ENCODE measurements at places on chromosomes 7 and 10.

- DNase-seq, result no peak
These were observed 688 bp downstream of the PTN start for GRCh38 chr7:137342828-137343261.

DNA sequence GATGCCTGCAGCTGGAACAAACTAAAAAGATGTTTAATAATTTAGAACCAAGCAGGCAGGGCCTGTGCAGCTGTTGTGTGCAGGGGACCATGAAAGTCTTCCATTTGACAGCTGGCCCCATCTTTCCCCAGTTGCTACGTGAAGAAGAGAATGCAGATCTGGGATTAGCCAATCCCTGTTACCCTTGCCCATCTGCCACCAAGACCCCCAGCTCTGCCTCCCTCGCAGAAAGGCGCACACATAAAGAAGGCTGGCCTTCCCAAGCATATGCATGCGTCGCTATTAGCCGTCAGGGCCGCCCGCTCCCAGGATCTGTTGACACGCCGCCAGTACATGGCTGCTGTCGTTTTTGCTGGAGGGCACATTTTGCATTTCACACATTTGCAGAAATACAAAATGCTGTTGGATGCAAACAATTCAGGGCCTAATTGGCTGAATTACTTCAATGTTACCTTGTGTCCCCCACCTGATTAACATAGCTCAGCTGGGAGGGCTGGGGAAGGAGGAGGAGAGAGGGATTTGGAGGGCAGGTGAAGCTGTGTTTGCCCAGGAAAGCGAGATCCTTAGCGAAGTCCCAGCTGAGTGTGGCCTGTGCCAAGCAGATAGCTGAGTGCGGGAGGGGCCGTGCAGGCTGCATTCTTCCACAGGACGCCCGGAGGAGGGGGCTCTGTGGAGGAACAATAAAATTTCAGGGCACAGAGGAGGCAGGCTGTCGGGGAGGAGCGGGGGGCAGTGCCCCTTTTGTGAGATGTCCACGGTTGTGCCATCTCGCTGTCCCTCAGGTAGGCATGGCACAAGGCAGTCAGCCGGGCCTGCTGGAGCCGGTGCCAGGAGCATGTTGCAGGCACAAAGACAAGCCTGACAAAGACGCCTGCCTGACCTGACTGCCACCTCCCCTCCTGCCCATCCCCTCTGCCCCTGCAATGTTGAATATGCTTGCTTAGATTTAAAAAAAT is 443.0 kb upstream of the MKI67 start:
- no peak for DNase-seq

- DNase-seq, result no peak
These were observed 138.1 kb downstream of the WDR11 start for GRCh38 chr10:120989279-120989678.

- no peak for DNase-seq
These were observed 27.4 kb downstream of the LRRC4 start for GRCh38 chr7:128003787-128004186.

DNA sequence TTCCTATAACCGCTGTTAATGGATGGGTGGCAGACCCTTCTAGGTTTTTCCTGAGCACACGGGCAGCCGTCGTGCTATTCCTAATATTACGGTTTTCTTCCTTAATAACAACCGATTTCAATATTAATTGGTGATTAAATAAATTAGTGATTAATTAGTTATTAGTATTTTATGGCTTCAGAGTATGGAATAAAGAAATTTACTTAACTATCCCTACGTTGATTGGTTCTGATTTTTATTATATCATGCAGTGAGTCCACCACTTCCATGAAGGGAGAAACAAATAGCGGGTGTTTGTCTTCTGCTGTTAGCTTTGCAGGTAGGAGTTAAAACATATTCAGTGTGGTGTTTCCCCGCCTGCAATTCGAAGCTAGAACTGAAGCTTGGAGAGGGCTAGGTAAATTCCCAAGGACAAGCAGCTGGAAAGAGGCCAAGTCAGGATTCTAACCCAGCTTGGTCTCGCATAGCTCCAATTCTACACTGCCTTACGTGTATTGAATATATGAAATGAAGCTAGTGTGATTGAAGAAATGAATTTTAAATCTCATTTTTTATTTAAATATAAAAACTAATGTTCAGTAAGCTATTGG is 928 bp upstream of the CSTF2T start:
- DNase-seq, result no peak

DNA sequence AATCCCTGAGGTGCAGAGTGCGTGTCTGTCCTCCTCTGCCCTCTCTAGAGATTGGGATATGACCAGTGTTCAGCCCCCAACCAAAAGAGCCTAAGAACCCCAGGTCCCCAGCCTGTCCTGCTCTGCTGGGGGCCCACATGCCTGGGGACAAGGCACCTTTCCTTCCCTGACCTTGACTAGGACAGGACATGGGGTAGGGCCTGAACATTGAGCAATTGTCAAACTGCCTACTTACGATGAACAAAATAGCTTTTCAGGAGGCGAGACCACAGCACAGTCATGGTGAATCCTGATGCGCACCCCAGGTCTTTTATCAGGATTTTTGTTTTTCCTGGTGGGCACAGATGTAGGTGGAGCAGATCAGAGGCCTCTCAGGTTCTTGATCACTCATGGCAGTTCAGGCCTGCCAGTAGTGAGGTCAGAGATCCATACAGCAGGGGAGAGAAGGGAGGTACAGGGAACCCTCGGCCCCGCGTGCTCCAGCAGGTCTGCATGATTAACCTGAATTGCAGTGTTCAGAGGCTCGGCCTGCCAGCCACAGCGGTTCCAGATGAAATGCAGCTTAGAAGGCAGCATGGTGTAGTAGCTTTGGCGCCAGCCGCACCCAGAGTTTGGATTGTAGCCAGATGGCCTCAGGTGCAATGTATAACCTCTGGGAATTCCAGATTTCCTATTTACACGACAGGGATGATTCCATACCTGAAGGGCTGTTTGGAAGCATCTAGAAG is 191.3 kb downstream of the CUX1 start:
- DNase-seq, result no peak

GRCh38 chr10:102743588-102744373 is at the start of gene WBP1L:
WBP1L (plus strand) TSS chr10:102743948; CDS start chr10:102744054, 106 bp downstream.
- peak; percentile 94 for DNase-seq

- DNase-seq, result no peak
These were observed 52.2 kb upstream of the KCNIP2 start for GRCh38 chr10:101895781-101896180.

DNA sequence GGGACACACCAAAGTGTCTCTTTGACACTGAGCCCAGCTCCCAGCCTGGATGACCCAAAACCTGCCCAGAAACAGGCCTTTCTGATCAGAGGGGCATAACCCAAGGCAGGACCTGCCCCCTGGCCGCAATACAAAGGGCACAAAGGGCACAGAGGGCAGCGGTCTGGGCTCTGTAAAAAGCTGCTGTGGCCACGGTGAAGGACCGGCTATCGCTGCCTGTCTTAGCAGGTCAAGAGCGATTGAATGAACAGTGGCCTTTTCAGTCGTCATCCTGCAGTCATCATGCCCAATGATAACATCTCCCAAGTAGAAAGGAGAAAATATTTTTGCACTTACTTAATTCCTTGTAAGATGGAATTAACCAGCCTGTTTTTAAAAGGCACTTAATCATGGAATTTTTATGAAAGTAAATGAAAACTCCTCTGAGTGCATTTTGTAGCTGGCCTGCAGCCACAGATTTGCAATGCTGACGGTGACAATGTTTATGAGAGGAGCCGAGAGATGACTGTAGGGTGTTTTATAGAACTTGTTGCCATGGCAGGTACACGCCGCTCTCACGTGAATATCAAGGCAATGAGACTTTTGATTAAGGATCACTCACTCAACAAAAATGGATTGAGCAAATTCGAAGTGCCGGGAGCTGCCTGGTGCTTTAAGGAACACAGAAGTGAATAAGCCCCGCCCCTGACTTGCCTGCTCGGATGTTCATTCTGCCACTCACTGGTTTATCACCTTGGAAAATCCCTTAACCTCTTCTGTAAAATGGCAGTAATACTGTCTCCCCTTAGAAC is 47.3 kb upstream of the BHLHA15 start:
- DNase-seq, result no peak

- DNase-seq, result no peak
These were observed 23.5 kb downstream of the ADK start for GRCh38 chr10:74174521-74174920.

- no peak for DNase-seq
These were observed 43.9 kb downstream of the LUC7L2 start for GRCh38 chr7:139403601-139404000.

GRCh38 chr7:21198921-21199320 is 229.0 kb upstream of the SP4 start:
- no peak for DNase-seq

- no peak for DNase-seq
These were observed 254.3 kb upstream of the CACNA2D1 start for GRCh38 chr7:82697897-82698296.

DNA sequence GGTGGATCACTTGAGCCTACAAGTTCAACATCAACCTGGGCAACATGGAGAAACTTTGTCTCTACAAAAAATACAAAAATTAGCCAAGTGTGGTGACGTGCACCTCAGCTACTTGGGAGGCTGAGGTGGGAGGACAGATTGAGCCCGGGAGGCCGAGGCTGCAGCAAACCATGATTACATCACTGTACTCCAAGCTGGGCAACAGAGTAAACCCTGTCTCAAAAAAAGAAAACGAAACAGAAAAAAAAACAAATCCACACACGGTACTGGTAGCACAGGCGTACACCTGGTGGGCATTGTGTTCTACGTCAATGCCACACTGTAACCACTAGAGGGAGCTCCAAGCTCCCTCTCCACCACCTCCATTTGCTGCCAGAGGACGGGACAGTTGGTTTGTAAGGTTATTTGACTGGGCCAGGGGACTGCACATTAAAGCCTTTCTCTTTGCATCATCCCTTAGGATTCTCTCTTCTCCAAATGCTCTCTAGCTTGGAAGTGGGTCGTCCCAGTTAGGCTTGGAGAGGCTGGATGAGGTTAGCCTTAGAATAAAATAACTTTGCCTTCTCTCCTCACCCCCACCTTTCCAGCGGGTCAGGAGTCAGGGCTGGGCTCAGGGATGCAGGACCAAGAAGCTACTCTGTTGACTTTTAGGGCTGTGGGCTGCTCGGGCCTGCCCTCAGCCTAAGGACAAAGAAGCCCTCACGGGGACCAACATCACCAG is 130.8 kb downstream of the SORBS1 start:
- DNase-seq, result peak; percentile 9

- DNase-seq, result no peak
These were observed 9.6 kb downstream of the GNB2 start for GRCh38 chr7:100682991-100683658.

- DNase-seq, result no peak
These were observed 4.5 kb downstream of the FGF8 start for GRCh38 chr10:101771380-101771779.

DNA sequence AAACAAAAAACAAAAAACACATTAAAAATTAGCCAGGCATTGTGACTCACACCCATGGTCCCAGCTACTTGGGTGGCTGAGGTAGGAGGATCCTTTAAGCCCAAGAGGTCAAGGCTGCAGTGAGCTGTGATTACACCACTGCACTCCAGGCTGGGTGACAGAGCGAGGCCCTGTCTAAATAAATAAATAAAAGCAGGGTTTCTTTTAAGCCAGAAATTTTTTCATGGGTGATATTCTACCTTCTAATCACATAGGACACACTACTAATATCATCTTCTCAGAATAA is 14.2 kb upstream of the SVIL start:
- no peak for DNase-seq

- DNase-seq, result no peak
These were observed 53.5 kb downstream of the NRF1 start for GRCh38 chr7:129665013-129665401.

GRCh38 chr10:71197955-71198354 is 14.4 kb upstream of the UNC5B start:
- no peak for DNase-seq

GRCh38 chr7:130750755-130751154 is 16.7 kb upstream of the KLF14 start:
- DNase-seq, result no peak

GRCh38 chr10:78648256-78648860 is 420.4 kb upstream of the ZMIZ1 start:
- DNase-seq, result no peak

GRCh38 chr7:104296900-104297299 is 31.5 kb upstream of the LHFPL3 start:
- DNase-seq, result no peak

DNA sequence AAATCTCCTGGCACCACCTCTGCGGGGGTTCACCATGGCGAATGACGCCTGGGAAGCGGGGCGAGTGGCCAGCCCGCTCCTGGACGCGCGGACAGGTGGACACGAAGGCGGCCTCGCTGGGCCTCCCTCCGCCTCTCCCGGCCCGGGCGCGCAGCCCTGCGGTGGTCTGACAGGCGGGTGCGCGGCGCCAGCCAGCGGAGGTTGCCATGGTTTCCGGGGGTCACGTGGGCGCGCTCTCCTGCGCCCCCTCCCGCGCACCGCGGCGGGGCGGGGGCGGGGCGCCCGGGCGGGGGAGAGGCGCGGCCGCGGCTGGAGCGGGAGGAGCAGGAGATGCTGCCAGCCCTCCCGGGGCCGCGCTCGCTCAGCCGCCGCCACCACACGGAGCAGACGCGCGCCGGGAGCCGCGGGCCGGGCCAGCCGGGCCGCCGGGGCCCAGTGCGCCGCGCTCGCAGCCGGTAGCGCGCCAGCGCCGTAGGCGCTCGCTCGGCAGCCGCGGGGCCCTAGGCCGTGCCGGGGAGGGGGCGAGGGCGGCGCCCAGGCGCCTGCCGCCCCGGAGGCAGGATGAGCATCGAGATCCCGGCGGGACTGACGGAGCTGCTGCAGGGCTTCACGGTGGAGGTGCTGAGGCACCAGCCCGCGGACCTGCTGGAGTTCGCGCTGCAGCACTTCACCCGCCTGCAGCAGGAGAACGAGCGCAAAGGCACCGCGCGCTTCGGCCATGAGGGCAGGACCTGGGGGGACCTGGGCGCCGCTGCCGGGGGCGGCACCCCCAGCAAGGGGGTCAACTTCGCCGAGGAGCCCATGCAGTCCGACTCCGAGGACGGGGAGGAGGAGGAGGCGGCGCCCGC is at the start of gene PRKAR2B:
Gene PRKAR2B, plus strand, starts transcription at position 359 of the 848 bp plus-strand sequence. Its CDS starts 203 bp downstream, at position 562.
- peak; percentile 65 for DNase-seq

DNA sequence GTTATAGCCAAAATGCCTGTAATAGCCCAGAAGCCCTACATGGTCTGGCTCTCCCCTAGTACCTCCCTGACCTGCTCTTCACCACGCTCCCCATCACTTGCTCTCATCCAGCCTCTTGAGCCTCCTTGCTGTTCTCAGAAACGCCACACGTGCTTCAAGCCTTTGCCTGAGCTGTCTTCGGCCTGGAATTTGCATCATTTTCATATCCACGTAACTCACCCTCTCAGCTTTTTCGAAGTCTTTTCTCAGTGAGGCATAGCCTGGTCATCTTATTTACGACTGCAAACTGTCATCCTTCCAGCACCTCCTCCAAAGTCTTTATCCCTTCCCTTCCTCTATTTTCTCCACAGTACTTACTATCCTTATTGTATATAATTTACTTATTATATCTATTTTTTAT is 151.0 kb upstream of the AHR start:
- no peak for DNase-seq

GRCh38 chr7:77458786-77459185 is 42.6 kb upstream of the GSAP start:
- DNase-seq, result no peak

DNA sequence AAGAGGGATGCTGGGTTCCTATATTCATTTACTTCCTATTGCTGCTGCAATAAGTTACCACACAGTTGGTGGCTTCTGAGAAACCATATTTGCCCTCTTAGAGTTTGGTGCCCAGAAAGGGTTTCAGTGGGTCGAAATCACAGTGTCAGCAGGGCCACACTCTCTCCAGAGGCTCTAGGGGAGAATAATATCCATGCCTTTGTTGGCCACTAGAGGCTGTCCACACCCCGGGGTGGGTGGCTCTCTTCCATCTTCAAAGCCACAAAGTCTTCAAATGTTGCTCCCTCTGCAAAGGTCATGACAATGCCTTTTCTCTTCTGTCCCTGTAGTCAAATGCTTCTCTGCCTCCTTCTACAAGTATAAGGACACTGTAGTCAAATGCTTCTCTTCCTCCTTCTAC is 989.4 kb downstream of the CCSER2 start:
- DNase-seq, result no peak

Data from stimulated activated CD4-positive, alpha-beta T cell treated with anti-CD3 and anti-CD28 coated beads, Interleukin-2, amount 100 ng/mL, for 4 hours (primary cell).